Activated T-cell treated with anti-CD3 and anti-CD28 coated beads, Interleukin-2, amount 50 U/mL, for 1 hour (primary cell): ENCODE measurements at places on chromosomes 12 and 14.

DNA sequence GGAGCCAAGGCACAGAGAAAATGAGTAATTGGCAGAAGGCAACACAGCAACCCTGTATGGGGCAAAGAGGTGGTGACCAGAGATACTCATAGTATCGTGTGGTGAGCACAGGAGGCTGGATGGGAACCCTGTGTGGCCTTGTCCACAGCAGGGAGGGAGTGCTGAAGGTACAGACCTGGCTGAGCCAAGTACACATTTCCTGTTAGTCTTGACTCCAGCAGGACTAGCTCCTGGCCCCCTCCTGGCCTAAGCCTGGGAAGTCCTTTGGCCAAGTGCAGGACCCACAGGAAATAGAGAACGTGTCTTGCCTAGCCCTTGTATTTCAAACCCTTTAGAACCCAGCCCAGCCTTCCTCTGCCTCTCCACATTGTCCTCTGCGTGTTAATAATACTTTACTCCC is 289.8 kb upstream of the PWP1 start:
- DNase-seq: no peak

- DNase-seq: no peak
Measured at GRCh38 chr14:47442211-47442610, 233.2 kb downstream of the MDGA2 start.

- no peak for DNase-seq
Measured at GRCh38 chr12:91964501-91964900, 181.1 kb downstream of the BTG1 start.

DNA sequence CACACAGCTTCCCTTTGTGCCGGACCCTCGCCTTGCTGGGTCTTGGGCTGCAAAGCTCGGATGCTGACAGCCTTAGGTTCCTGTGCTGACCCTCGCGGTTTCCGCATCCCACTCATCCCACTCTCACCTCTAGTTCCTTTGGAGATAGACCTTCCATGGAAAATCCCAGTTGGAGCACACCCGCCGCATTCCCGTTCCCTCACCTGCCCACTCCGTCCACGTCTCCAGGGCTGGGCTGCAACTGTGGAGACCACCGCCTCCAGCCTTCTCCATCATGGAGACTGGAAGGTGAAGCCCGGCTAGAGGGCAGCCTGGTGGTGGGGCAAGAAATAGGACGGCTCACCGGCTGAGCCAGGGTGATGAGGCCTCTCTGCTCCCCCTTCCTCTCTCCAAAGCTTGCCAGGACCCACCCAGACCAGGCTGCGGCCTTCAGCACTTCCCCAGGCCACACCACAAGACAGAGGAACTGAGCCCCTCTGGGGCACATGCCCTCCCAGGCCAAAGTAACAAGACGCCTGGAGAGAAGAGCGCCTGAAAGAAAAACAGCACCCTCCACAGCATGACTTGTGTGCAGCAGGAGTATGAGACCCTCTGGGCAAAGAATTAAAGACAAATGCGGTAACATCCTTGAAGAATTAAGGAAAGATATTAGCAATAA is 15.0 kb downstream of the TMEM121 start:
- no peak for DNase-seq

DNA sequence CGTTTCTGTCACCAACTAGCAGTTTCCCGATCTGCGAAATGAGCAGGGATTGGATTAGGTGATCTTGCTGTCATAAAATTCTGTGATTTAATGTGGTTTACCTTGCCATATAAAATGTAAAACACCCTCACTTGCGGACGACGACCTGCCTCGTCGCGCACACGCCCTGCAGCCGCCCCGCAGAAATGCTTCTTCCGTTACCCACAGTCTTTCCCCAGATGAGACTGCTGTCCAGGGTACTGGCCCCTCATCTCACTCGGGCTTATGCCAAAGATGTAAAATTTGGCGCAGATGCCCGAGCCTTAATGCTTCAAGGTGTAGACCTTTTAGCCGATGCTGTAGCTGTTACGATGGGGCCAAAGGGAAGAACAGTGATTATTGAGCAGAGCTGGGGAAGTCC is 17.7 kb upstream of the FOXJ2 start:
- no peak for DNase-seq

GRCh38 chr14:61841145-61841544 is 78.9 kb downstream of the SNAPC1 start:
- DNase-seq: no peak
